Stimulated activated CD4-positive, alpha-beta T cell treated with anti-CD3 and anti-CD28 coated beads, Interleukin-4, amount 100 ng/mL, for 4 hours (primary cell): ENCODE measurements at places on chromosomes 2 and 18.

DNA sequence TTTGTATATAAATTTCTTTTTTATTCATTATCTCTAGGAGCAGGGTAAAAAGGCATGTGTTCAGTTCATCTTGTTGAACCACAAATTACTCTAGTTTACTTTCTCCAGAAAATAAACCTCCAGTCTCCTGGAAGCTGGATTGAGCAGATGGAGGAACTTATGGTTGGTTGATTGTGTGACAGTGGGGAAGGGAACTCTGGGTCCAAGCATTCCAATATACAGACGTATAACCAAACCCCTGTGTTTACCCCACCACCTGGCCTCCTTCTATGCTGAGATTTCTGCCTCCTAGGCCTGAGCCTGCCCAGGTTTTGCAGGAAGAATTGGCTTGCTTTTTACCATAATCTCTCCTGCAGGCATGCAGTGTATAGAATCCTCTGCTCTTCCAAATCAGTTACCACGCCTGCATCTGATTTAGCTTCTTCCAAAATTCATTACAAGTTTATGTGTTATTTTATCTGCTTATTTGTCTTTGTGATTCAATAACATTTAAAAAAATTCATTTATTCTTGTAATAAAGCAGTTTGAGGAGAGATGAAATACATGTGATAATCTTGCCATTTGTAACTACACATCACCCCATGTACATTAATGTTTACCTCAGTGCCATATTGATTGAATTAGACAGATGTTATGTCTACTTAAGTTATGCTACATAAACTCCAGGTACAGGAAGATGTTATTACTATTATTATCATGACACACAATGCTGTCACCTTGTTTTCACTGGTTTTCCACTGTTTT, 2.5 kb upstream of the RAB27B start:
- no peak for DNase-seq

DNA sequence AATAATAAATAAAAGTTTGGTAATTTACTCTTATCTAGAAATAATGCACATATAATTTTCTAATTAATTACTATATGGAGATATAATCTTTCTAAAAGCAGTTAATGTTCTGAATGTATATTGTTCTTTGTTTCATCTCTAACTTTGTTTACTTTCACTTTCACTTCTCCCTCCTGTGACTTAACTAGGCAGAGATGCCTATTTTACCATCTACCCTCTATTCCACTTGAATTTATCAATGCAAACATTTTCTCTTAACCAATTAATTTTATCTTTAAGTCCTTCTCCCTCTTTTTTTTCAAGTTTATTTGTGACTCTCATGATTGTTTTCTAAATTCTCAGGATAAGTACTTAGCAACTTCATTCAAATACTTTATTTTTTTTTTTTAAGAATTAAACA, 55.1 kb upstream of the IL1RL1 start:
- DNase-seq, result no peak

DNA sequence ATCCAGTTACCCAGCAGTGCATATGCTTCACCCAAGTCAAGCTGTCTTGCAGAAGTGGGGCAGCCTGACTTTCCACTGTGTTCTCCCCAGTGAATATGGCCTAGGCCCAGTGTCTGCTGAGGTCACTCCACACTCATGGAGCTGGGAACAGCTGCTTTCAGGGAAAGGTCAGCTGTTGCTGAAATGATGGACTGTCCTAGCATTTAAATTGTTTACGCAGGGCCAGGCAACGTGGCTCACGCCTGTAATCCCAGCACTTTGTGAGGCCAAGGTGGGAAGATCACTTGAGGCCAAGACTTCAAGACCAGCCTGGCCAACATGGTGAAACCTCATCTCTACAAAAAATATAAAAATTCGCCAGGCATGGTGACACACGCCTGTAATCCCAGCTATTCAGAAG, 86.5 kb downstream of the LIPG start:
- no peak for DNase-seq

DNA sequence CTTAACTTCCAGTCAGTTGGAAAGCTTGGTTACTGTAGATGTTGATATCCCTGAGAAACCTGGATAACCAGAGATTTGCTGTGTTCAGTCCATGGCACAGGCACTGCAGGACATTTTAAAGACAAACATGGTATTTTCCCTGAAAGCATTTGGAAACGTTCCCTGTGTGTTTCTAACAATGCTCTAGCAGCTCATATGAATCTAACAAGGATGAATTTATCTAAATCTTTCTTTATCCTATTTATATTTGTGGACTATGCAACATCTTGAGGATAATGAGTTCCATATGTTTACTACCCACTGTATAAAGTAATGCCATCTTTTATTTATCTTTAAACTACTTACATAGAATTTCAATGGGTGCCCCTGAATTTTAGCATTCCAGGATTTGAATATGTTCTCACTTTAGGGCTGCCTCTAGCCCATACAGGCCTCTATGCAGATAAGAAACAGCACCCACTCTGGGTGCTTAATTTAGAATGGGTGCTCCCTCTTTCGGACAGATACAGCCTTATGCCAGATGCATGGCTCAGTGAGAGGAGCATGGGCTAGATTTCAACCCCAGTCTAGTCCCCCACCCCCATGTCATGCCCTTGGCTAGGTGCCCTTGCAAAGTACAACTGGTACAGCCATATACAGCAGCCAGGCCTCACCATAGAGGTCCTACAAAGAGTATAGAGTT, 50.6 kb upstream of the NEMP2 start:
- DNase-seq, result no peak

GRCh38 chr2:133457861-133458260, 110.4 kb downstream of the NCKAP5 start:
- no peak for DNase-seq

DNA sequence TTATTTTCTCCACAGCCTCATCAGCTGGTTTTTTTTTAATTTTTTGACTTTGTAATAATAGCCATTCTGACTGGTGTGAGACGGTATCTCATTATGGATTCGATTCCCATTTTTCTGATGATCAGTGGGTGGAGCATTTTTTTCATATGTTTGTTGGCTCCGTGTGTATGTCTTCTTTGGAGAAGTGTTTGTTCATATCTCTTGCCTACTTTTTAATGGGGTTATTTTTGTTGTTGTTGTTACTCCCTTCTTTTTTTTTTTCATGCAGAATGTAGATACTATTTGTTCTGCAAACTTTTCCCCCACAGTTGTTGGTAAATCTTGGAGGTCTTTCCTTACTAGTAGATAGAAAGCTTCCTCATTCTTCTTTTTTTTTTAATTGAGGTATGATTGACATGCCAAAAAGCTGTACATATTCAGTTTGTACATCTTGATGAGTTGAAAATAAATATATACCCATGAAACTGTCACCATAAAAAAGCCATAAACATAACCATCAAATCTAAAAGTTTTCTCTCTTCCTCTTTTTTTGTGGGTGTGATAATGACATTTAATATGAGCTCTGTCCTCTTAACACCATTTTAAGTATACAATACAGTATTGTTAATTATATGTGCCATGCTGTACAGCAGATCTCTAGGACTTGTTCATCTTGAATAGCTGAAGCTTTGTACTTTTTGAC, 21.8 kb upstream of the NT5DC4 start:
- DNase-seq, result no peak

DNA sequence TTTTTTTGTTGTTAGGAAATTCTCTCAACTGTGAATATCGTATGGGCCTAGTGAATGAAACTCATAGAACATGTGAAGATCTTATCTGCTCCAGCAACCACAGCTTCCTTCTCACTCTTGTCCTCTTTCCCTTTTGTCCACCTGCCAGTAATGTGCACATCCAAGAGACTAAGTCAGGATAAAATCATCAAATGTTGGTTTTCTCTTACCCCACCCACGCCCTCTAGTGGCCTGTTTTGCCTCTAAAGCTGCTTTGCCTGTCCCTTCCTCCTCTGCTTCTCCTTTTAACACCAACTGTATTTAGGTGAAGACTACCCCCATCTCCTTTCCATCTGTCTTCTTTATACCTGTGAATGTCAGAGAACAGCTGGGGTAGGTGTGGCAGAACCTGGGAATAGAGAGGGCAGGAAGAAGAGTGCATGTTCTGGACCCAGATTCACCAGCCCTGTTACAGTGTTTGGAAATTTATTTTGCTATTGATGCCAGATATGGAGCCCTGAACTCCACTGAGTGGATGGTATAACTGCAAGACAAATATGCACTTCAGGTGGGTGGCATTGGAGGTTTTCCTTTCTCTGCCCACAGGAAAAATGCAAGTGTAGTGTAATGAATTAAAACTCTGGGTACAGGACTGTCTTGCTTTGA, 8.4 kb upstream of the MGAT5 start:
- peak; percentile 66 for DNase-seq

- DNase-seq, result no peak
These were observed 332.6 kb upstream of the NCKAP5 start for GRCh38 chr2:133900909-133901308.

GRCh38 chr2:86442642-86443005, 1.5 kb downstream of the KDM3A start:
- peak; percentile 77 for DNase-seq

GRCh38 chr18:463827-464541, 36.5 kb downstream of the COLEC12 start:
- DNase-seq, result no peak

- no peak for DNase-seq
These were observed 186.3 kb downstream of the MYCN start for GRCh38 chr2:16126517-16127275.

DNA sequence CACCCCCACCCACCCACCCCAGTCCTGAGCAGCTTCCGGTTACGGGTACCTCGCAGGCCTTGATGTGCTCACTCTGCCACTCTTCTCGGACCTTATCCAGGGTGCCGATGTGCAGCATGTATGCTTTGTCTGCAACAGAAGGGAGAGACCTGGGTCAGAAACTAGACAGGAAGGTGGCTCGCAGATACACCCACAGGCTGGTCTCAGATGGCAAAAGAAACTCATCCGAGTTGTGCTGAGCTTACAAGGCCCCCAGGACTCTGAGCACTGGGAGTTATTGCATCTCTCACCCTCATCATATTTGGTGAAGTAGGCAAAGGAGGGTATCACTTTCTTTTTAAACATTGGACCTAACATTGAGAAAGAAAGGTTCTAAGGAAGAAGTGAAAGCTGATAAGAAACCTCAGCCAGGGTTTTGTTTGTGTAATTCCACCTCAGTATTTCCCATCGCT, 30.6 kb upstream of the EPG5 start:
- peak; percentile 4 for DNase-seq

DNA sequence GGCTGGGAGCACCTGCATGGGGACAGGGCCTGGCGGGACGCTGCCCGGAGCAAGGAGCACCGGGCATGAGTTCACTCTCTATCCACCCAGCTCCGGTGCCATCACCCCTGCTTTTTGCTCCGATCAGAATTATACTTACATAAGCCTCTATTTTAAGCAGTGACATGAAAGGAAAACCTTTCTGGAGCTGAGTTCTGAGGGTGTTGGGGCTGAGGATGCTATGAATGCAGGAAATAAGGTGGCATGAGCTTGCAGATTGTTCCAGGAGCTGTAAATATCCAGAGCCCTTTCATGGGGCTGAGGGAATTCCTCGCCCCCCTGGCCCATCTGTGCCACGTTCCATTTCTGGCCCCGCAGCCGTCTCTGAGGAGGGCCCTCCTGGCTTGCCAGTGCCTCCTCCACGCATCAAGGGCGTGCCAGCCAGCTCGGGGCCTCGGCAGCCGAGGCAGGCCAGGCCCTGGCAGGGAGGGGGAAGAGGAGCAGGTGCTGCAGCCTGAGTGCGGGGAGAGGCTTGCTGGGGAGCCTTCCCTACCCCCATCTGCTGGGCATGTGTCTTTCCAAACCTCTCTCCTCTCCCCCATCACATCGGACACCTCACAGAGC, 91.7 kb upstream of the MCFD2 start:
- DNase-seq, result no peak

- no peak for DNase-seq
These were observed 106.3 kb downstream of the TRIM43 start for GRCh38 chr2:95698146-95698545.
